ENCODE measurements at places on chromosomes 1 and 21.
A peak's percentile ranks its signal among the peaks of the same experiment; 100 is the strongest.

- DNase-seq: no peak
These were observed 116.4 kb downstream of the PBX1 start for GRCh38 chr1:164675342-164675904.

- peak; percentile 14 for DNase-seq
These were observed 246.5 kb downstream of the TOMM20 start for GRCh38 chr1:234881893-234882771.

DNA sequence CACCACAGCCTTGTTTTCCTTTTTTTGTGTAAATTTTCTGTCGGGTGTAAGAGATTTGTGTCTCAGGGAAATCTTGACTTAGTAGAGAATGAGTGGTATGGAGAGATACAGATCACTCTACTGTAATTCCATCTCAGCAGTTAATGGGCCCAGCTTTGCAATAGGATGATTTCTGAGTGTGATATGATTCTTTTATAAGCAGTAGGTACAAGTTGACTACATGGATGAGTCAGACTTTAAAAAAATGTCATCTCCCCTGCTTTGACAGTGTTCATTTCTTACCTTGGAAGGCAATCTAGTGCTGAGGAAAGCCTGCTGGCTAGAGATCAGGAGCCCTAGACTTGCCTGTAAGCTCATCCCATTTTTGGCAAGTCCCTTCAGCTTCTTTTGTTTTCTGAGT lies 261.9 kb downstream of the RYR2 start:
- DNase-seq: no peak

DNA sequence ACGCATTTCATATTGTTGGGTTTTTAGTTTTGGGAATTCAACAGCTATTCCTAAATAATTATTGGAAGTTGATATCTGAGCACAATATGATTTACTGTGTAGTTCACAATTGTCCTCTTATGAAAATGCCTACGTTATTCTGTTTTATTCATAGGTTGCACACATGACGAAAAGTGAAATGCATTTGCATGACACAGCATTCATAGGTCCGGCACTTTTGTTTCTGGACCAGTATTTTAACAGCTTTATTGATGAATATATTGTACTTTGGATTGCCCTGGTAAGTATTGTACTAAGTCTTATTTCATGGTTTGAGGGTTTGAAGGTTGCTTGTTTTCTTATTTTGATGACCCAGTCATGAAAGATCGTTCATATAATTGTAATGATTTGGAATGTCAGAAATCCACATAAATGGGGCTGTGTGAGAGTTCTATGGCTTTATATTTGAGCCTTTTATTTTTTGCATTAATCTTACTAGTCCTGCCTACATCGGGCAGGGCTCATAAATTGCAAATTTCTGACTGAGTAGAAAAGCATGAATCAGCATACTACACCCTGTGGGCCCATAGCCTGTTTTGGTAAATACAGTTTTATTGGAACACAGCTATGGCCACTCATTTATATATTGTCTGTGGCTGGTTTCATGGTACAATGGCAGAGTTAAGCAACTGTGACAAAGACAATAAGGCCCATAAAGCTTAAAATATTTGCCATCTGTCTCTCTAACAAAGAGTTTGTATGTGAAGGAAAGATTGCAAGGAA lies 17.0 kb downstream of the DENND2D start:
- DNase-seq: no peak

DNA sequence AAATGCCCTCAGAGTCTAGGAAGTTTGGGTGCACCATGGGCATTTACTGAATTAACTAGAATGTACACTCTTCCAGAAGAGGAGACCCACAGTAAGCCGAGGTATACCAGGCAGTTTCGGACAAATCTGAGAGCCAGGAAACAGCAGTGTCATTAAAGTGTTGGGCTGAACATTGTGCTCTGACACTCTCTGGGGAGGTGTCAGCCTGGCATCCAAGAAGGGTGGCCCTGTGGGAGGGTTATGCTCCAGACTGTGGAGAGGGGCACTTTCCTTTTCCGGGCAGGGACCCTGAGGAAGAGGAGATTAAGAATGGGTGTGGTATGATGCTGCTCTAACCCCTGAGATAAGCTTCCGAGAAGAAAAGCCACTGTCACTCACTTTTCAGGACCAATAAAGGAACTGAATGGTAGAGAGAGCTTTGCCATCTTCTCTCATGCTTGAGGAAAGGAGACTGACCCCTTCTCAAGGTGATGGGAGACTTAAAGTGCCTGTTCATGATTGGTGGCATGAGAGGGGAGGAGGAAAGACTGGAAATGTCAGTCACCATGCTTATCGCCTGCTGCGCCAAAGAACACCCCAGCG lies 98.2 kb downstream of the UCK2 start:
- DNase-seq: no peak
